ENCODE measurements at places on chromosomes 4 and X. TPM values are rescaled to one million over a fixed set of nuclear protein-coding genes. Genes with fewer than 3 reads are reported as not detected.

MAGEB17 gene
- total RNA-seq = not detected

TLR3 gene
- total RNA-seq = 15.2 TPM

USP51 gene
- total RNA-seq = 3.6 TPM

FAM241A gene
- total RNA-seq = 7.1 TPM

AMMECR1 gene
- total RNA-seq = 2.9 TPM

SEC24D gene
- 64.9 TPM for total RNA-seq

TMEM192 gene
- 22.1 TPM for total RNA-seq

PDE6B gene
- 2.5 TPM for total RNA-seq

IQSEC2 gene
- total RNA-seq = 18.0 TPM

GRCh38 chr4:477686-478085 lies 21.3 kb downstream of the ZNF721 start:
- no peak for DNase-seq

DNA sequence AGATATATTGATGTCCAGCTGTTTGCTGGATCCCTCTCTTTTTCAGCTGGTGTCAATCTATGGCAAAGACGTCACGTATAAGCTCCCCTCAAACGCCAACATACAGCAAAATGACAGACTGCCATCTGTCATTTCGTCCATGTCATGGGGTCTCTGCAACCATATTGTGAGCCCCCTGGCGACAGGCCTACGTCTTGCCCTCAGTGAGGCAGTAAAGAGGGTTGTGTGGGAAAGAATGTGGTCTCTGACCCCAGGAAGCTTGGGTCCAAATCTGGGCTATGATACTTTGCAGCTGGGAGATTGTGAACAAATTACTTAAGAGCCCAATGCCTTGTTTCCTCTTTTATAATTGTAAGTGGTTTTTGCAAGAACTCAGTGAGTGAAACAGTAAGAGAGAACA lies 7.4 kb downstream of the SUPT20HL2 start:
- no peak for DNase-seq

GRCh38 chrX:53481093-53481492 lies 46.9 kb upstream of the HSD17B10 start:
- no peak for DNase-seq

DNA sequence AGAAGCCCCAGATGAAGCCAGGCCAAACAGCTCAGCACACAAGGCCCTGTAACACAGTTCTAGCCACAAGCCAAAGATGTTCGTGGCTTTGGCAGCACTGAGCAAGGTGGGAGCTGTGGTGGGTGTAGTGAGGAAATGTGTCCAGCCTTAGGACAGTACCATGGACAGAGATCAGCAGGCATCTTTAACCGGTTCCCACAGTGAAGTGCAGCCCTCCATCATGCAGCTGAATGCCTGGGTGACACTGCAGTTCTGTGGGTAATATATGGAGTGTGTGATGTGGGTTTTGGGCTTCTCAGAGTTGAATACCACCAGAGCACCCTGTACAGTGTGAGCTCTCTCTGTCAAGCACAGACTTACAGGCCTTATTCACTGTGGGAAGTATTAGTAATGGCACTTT lies 6.0 kb upstream of the NEXMIF start:
- no peak for DNase-seq

DNA sequence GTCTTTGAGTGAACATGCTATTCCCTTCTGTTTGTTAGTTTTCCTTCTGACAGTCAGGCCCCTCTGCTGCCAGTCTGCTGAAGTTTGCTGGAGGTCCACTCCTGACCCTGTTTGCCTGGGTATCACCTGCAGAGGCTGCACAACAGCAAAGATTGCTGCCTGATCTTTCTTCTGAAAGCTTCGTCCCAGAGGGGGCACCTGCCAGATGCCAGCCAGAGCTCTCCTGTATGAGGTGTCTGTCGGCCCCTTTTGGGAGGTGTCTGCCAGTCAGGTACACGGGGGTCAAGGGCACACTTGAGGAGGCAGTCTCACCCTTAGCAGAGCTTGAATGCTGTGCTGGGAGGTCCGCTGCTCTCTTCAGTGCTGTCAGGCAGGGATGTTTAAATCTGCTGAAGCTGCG lies 456.9 kb upstream of the HTR2C start:
- no peak for DNase-seq

- no peak for DNase-seq
Measured at GRCh38 chr4:84085986-84086385, 413.1 kb downstream of the NKX6-1 start.

- no peak for DNase-seq
Measured at GRCh38 chr4:175811228-175811627, 836 bp downstream of the GPM6A start.

DNA sequence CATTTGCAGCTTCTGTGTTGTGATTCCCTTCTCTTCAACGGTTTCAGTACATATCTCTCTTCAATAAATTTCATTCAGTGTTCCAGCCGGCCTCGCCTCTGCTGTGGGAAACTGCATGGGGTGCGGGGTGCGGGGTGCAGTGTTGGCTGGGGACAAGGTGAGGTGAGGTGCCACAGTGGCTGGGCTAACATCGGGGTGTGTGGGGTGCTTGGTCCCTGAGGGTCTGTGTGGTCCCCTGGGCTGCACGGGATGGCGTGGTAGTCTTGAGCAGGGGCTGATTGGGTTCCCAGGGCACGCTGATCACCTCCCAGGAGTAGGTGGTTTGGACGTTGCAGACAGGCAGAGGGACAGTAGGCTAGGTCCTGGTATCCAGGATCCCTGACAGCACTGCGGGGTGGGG lies 2.7 kb downstream of the PNMA6A start:
- no peak for DNase-seq

DNA sequence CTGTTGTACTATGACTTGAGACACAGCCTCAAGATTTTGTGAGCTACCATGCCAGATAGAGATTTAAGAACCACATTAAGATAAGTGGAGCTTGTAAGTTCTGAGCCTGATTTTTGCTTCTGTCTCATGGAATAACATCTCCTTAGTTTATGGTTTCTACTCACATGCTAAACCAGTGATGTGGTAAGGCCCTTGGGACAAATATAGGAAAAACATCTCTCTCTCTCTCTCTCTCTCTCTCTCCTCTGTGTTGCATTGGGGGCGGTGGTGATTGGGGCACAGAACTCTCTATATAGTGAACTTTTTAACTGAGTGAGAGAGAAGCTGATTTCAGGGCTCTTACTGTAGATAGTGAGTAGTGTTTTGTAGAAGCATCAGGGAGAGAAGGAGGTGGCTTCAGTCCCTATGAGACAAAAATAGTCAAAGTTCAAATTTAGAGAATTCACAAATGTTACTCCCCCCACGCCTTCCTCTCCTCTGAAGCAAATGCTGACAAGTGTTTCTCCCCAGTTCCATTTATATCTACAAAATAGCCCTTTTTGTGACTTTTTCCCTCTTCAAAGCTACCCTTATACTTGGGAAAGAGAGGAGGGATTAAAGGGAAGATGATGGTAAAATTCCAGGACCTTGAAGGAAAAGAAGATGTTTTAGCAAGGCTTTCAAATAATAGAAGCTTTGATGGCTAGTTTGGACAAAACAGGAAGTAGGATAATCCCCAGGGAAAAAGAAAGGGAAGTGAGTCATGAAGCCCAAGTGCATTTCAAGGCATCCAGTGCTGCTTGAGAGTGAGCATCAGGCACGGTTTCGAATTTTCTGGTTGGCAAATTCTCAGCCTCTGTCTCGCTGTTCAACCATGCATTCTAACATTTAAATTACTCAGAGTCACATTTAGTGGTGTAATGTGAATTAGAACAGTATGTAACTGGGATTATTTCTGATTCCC lies 134.3 kb upstream of the AP1S2 start:
- DNase-seq = no peak

GRCh38 chr4:128232719-128233118 lies 54.9 kb downstream of the PGRMC2 start:
- no peak for DNase-seq

DNA sequence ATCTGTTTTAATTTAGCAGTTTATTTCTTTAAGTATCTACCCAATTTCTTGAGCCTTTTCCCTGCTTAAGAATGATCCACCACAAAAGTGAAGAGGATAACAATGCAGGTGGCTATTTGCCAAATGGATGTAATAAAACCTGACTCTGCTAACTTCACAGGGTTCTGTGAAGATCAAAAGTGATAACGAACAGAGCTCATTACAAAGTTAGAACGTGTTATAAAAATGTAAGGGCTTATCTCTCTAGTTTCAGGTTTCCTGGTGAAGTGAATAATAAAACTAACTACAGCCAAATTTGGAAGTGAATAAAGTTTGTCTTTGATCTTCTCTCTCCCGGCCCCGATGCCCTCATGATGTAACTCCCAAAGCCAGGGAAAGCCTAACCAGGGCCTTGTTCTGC lies 497.9 kb downstream of the SMARCA1 start:
- no peak for DNase-seq

GRCh38 chrX:96987228-96987627 lies 103.5 kb downstream of the RPA4 start:
- no peak for DNase-seq

- DNase-seq = no peak
Measured at GRCh38 chrX:70264784-70265183, 3.4 kb upstream of the ARR3 start.

- no peak for DNase-seq
Measured at GRCh38 chrX:137549073-137549472, 16.9 kb upstream of the ZIC3 start.

- no peak for DNase-seq
Measured at GRCh38 chr4:88745581-88746163, 48.0 kb upstream of the NAP1L5 start.

DNA sequence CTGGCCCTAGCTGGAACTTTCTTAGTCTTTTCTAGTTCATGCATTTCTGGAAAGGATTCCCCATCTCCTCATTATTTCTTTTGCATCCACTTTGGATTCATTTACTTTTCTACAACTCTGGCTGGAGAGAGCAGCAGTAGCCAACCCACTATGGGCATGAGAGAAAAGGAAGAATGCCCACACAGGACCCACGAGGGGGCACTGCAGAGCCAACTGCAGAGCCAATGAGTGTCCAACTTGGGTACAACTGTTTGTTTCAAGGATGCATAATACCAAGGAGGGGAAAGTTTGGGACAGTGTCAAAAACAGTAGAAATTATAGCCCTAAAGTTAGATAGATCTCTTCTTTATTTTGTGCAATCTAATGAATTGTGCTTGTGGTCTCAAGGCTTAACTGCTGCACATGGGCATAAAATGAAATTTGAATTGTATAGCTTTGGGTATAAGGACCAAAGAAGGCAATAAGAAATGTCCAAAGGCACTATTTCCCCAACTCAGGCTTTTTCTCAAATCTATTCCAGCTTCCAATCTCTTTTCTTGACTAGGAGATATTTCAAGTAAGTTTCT lies 230.6 kb downstream of the NSUN7 start:
- no peak for DNase-seq
